Panc1 (cell line): ENCODE measurements at places on chromosomes 4 and X. TPM values are rescaled to one million over a fixed set of nuclear protein-coding genes. Genes with fewer than 3 reads are reported as not detected.

DNA sequence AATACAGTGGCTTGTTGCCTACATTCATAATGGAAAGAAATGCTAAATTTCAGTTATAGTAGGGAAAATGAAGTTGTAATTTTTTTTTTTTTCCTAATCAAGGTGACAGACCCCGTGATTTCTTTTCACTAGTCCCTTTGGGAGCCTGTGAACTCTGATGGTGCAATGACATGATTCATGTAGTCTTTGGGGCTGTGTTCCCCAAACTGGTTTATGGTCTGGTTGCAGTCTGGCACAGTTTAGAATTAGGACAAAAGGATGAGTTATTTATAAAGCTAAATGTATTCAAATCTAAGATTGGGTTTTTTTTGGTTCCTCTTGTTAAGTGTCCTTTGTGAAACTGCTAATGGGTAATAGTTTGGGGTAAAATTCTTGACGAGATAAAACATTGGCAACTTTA, 66.0 kb downstream of the REPS2 start:
- DNase-seq = no peak

SPANXA1 gene
- not detected for total RNA-seq

GRCh38 chr4:98749206-98749605, 90.8 kb upstream of the TSPAN5 start:
- DNase-seq = no peak

GRCh38 chrX:48532161-48532560, 7.4 kb upstream of the TBC1D25 start:
- DNase-seq = no peak

DNA sequence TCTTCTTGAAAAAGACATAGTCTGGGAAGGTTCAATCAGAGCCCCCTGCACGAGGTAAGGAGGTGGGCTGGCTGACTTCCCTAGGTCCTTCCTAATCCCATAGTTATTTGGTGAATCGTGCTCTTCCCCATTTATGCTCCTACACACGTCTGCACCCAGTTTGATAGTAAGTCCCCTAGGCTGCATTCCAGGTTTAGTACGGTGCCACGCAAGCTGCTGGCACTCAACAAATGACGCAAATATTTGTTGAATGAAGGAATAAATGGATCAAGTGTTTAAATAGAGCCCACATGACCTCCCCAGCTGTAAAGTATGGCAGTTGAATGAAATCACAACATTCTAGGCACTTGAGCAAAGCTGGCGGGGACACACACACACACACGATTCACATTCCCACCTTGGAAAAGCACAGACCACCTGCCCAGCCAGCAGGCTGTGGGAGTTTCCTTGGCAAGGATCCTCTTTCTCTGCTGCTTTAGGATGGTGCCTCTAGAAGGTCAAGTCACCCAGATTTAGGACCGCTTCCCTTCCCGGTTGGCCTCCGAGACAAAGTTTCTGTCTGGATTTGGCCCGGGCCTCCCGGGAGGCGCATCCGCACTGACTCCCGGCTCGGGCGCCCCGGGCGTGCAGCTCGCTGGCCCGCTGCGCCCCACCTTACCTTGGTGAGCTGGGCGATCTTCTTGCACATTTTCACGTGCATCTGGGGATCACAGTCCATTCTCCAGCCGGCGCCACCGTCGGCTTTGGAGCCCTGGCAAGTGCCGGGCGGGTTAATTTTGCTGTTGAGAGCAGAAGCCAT, 721 bp downstream of the FAM184B start:
- DNase-seq = no peak

GRCh38 chr4:100497791-100498190, 20.0 kb downstream of the EMCN start:
- no peak for DNase-seq

DNA sequence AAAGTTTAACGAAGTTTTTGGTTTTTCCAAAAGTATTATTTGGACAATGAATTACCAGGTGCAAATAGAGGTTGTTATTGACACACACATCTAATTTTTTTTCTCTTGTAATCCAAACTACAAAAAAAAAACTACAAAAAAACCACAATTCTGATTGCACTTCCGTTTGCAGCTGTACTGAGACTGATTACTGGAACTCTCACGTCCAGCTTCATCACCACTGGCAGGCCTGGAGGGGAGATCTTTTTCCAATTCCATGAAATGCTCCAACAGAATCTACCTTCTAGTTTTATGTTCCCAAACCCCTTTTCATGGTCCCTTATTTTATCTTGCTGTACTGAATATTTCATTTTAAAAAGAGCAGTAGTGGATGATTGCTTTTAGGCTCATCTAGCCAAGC, 1118.3 kb downstream of the C4orf33 start:
- no peak for DNase-seq

RTL3 gene
- not detected for total RNA-seq

ARSJ gene
- 43.9 TPM for total RNA-seq

- DNase-seq = peak; percentile 63
These were observed 12.3 kb upstream of the XPNPEP2 start for GRCh38 chrX:129726307-129727111.

SLC7A11 gene
- total RNA-seq = 6.4 TPM

DNA sequence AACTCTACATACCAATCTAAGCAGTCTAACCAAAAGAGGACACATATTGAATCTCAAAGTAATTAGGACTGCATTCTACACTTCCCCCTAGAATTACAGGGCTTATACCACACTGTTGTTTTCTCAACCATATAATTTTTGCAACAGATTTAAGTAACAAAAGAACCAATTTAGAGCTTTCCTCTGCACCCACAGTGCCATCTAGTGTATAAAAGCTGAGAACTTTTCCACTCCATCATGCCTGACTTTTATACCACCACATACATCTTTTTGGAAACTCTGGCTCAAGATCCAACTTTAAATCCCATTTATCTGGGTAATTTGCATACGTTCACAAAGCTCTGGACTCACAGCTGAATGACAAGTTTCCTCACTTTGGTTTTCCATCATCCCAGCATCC, 99.5 kb downstream of the EFHC2 start:
- peak; percentile 20 for DNase-seq
